ENCODE measurements at places on chromosomes 2 and 18. TPM values are rescaled to one million over a fixed set of nuclear protein-coding genes. Genes with fewer than 3 reads are reported as not detected.

- peaks cover 13% of the 10 kb centered on the region for H3K4me1 ChIP-seq
- no peak overlapping the region for H3K4me3 ChIP-seq
- H3K36me3 ChIP-seq = no peaks in the 10 kb centered on the region
- no peak overlapping the region for H3K27ac ChIP-seq
- no peak for DNase-seq
These were observed 328.4 kb downstream of the DYSF start for GRCh38 chr2:71781695-71782228.

DNA sequence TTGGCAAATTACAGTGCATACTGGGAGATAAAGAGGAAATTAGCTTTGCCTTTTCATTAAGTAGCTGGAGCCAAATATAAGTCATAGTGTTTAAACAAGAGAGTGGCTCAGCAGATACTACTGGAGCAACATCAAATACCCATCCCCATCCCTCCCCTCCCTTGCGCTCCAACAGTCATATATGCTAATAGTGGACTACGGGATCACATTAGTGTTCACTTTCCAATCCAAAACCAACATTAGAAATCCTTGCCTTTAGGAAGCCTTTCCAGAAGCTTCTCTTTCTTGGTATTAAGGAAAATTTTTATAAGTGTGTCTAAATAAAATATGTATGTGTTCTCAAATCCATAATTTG is 1669.3 kb downstream of the SUCLG1 start:
- H3K27ac ChIP-seq = peak overlapping the region; percentile 76
- H3K4me1 ChIP-seq = peaks cover 22% of the 10 kb centered on the region
- H3K4me3 ChIP-seq = peak overlapping the region; percentile 61
- no peak for DNase-seq
- H3K27me3 ChIP-seq = no peaks in the 10 kb centered on the region
- no peaks in the 10 kb centered on the region for H3K36me3 ChIP-seq

DNA sequence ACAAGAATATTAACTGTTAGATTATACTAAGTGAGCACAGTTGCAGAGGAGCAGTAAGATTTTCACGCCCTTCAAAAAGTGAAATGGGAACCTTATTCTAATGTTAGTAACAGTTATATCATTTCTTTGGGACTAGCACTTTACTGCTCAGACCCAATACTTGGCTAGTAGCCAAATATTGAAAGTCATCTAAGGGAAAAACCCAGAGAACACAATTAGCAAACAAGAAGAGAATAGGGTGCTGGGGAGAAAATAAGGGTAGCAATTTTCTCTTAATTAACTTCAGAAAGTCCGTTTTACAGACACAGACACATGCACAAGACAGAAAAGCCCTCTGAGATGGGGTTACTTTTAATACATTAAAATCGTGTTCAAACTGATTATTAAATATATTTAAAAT is 71.8 kb downstream of the ID2 start:
- H3K27me3 ChIP-seq = no peaks in the 10 kb centered on the region
- no peak overlapping the region for H3K27ac ChIP-seq
- no peak for DNase-seq

- no peaks in the 10 kb centered on the region for H3K4me1 ChIP-seq
- H3K36me3 ChIP-seq = no peaks in the 10 kb centered on the region
- H3K4me3 ChIP-seq = no peak overlapping the region
- no peak overlapping the region for H3K27ac ChIP-seq
These were observed 44.3 kb upstream of the AGAP1 start for GRCh38 chr2:235449568-235449967.

DNA sequence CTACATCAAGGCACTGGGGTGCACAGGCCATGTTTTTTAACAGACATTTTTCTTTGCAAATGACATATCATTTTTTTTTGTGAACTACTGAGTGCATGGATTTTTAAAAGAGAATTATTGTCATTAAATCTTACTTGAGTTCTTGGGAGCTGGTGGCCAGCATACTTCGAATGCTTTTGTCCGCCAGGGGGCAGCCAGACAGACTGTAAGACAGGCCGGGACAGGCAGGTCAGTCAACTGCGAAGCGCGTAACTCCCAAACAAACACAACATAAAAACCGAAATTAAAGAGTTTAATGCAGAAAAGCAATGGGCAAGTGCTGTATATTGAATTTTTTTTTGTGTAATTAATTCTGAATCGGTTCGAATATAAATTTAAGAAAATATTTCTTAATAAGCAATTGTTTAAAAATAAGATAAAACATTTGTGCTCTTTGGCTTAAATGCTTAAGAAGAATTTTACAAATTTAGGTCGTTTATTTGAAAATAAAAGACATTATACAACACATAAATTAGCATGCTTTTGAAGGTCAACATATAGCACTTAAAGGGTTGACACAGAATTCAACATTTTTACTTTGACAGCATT is 142.2 kb upstream of the PXDN start:
- no peak overlapping the region for H3K4me3 ChIP-seq
- H3K27ac ChIP-seq = no peak overlapping the region
- H3K4me1 ChIP-seq = peaks cover 2% of the 10 kb centered on the region

GRCh38 chr2:44335806-44336538 is 25.3 kb downstream of the PREPL start:
- no peak overlapping the region for H3K4me3 ChIP-seq
- no peak overlapping the region for H3K27ac ChIP-seq
- H3K4me1 ChIP-seq = no peaks in the 10 kb centered on the region
- DNase-seq = no peak
- H3K27me3 ChIP-seq = no peaks in the 10 kb centered on the region

- no peaks in the 10 kb centered on the region for H3K36me3 ChIP-seq
- no peak overlapping the region for H3K4me3 ChIP-seq
- DNase-seq = no peak
- H3K4me1 ChIP-seq = peaks cover 18% of the 10 kb centered on the region
- H3K27ac ChIP-seq = no peak overlapping the region
- no peaks in the 10 kb centered on the region for H3K27me3 ChIP-seq
These were observed 53.8 kb downstream of the TGOLN2 start for GRCh38 chr2:85273738-85274731.

DAPL1 gene
- total RNA-seq = not detected

ALPG gene
- 65.3 TPM for total RNA-seq

CNTNAP5 gene
- not detected for total RNA-seq

SERPINB11 gene
- not detected for total RNA-seq

Data from Panc1 (cell line).